Left forelimb (tissue), 1 donor: ENCODE measurements at places on chromosomes 4 and X.

GRCh38 chr4:60657041-60657440 lies 543.1 kb upstream of the ADGRL3 start:
- DNase-seq = no peak

DNA sequence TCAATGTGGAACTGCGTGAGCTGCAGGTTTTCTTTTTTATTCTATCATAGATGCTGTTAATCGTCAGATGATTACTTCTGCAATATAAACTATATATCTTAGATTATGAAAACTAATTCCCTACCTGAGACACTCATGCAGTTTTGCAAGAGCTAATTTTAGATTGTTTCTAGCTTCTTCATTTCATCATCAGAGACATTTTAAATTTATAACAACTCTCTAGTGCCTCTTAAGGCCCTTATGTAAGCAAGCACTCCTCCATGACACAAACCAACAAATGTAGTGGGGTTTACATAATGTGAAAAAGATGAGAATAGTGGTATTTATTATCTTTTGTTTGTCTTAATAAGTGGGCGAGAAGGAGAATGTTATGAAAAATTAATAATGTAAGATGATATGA lies 170.2 kb upstream of the ETNPPL start:
- DNase-seq = no peak

- no peak for DNase-seq
Measured at GRCh38 chr4:11537846-11538245, 109.2 kb upstream of the HS3ST1 start.

DNA sequence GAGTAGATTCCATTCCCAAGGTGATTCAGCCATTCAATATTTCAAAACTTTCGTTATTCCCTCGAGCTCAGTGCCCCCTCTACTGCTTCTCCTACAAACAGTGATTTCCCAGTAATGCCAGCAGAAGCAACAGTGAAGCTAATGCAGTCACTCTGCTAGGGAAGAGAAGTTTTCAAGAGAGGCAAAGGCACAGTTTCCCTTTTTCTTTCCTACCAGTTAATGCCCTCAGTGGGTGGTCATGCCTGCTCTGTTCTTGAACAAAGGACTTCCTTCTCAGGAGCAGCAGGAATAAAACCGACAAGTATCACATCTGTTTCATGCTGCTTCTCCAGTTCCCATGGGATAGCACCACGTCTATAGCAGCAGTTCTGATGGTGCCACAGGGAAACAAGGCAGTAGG lies 317.2 kb downstream of the TENM3 start:
- no peak for DNase-seq

DNA sequence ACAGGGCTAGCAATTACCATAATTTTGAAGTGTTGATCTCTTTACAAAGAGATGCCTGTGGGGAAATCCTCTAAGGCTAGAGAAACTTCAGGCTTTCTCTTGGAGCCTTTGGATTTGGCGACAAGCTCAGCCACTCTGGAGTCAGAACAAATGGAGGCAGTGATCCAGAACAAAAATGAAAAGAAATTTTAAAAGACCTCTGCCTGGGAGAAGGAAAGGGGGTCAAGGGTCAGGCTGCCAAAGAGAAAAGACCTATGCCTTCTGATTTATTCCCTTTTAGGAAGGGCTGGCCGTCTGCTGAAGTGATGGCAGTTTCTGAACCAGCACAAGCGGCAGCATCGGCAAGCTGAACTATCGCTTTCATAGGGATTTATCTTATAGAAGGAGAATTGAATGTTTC lies 140.8 kb upstream of the SFRP2 start:
- DNase-seq = no peak

GRCh38 chr4:25792200-25792791 lies 70.5 kb downstream of the SEL1L3 start:
- no peak for DNase-seq

GRCh38 chrX:44489515-44489914 lies 53.1 kb downstream of the FUNDC1 start:
- no peak for DNase-seq

GRCh38 chr4:8089862-8090261 lies 68.8 kb downstream of the ABLIM2 start:
- no peak for DNase-seq

DNA sequence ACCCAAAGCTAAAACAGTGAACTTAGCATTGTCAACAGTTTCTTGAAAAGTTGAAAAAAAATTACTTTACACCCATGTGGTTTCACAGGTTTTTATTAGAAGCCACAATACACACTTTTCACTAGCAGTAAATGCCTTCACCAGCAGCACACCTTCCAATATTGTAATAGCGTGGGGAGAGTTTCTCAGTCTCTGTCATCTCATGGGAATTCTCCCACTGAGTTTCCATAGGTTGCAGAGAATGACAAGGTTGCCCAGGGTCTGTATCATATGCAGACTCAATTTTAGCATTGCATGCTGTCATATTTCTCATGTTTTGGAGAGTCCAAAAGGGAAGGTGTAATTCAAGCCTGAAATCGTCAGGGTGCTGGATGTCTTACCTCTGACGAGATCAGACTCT lies 486.1 kb upstream of the TENM3 start:
- DNase-seq = no peak

DNA sequence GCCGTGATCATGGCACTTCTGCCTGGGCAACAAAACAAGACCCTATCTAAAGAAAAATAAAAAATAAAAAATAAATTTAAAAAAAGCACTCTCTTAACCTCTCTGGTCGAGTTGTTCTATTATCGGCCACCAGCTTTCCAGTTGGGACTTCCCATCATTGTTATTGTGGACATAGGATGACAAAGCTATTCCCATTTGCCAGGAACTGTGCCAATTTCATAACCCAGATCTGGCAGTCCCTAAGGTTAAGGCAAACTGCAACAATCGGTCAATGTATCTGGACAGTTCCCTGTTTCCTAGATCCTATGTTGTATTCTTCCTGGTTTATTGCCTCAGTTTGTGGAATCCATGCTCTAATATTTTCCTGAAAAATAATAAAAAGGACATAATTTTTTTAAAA lies 17.8 kb upstream of the ANXA5 start:
- no peak for DNase-seq

DNA sequence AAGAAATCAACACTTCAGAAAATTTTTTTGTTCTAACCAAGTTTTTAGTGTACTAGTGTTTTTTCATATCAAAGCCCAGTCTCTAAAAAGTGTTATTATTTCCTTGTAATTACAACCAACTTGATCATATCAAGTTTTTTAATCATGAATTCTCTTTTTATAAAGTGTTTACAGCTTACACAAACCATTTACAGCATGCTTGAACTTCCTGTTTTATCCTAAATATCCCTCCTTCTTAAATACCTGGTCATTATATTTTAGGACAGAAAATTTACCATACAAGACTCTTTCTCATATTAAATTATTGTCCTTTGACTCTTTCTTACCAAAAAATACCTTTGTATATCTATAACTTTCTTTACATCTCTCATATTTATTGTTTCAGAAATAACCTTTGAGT lies 89.4 kb upstream of the NPY2R start:
- no peak for DNase-seq

GRCh38 chr4:86011117-86011516 lies 348.7 kb downstream of the MAPK10 start:
- DNase-seq = no peak

DNA sequence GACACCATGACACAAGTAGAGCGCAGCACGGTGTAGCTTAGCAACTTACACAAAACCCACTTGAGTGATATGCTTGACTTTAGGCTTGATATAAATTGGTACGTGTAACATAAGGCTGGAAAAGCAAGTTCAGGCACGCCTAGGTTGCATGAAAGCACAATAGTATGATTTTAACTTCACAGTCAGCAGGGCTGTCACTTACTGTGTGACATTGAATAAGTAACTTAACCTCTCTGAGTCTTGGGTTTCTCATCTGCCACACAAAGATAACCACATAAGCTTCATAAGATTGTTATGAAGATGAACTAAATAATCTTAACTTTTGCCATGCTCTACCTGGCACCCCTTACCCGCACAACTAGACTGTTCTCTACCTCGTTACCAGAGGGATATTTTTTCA lies 9.5 kb downstream of the SRD5A3 start:
- no peak for DNase-seq

- no peak for DNase-seq
Measured at GRCh38 chr4:111064342-111064993, 441.6 kb upstream of the PITX2 start.

- no peak for DNase-seq
Measured at GRCh38 chrX:6384371-6384770, 150.5 kb downstream of the VCX3A start.

- DNase-seq = no peak
Measured at GRCh38 chr4:173258866-173259265, 75.3 kb downstream of the HMGB2 start.

DNA sequence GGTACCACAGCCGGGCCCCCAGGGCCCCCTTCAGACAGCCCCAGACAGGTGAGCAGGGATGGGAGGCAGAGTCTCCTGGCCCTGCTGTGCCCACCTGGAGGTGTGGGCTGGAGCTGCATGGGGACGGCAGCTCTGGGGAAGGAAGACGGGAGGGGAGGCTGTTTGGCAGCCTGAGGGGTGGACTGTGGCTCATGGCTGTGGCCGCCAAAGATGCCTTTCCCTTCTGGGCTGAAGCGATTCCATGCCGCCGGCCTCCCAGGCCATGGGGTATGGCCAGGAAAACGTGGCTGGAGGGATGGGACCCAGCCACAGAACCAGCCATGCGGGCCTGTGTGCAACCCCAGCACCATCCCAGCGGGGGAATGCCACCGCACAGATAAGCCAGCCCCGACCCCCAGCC lies 65.7 kb downstream of the FAM53A start:
- DNase-seq = no peak

GRCh38 chr4:7464259-7464655 lies 29.5 kb upstream of the PSAPL1 start:
- DNase-seq = no peak

- DNase-seq = no peak
Measured at GRCh38 chrX:143298663-143299241, 218.5 kb downstream of the SPANXN3 start.

DNA sequence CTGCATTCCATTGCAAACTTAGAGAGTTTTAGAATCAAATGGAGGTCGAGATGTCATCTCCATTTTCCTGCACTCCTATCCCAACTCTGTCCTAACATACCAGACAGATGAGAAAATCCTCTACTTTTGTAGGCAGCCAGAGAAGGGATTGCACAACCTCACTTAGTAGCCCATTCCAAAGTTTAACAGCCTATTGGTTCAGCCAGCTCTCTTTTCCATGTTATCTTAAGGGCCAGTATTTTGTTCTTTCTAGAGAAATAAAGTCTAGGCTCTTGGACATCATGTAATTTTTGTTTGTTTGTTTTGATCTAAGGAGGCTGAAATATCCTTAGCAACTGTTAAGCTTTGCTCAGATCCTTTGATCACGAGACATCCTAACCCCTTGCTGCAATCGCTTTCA lies 173.0 kb downstream of the COX18 start:
- no peak for DNase-seq

GRCh38 chr4:187504974-187505797 lies 490.4 kb upstream of the ZFP42 start:
- DNase-seq = no peak

GRCh38 chrX:128754130-128754529 lies 701.9 kb upstream of the ACTRT1 start:
- no peak for DNase-seq
